Fibroblast of skin of right quadriceps (primary cell): ENCODE measurements at places on chromosomes 16 and 17.

GRCh38 chr17:28878158-28878910, 19.2 kb downstream of the FLOT2 start:
- no peak for DNase-seq

GRCh38 chr17:17628388-17629008, 37.0 kb upstream of the PEMT start:
- DNase-seq = no peak

GRCh38 chr17:61555127-61555566, 35.9 kb downstream of the NACA2 start:
- no peak for DNase-seq

- no peak for DNase-seq
Measured at GRCh38 chr16:67449336-67449735, 18.4 kb downstream of the HSD11B2 start.

GRCh38 chr16:77674888-77675287, 47.4 kb upstream of the NUDT7 start:
- peak; percentile 27 for DNase-seq

DNA sequence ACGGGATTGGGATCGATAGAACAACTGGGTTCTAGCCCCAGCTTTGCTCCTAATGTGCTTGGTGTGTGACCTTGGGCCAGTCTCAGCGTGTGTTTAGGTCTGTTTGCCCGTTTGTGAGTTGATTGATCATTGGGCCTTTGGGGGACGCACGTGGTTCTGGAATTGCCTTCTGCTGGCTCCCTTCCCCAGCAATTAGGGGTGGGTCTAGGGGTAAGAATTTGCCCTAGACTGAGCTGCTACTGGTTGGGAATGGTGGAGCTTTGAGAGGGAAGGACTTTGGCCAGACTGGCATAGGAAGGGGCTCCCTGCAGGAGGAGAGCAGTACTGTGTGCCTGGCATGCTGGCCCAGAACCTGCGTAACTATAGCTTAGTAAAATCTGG, 1.5 kb downstream of the SPNS2 start:
- DNase-seq = no peak

GRCh38 chr17:52410781-52411180, 252.3 kb upstream of the CA10 start:
- DNase-seq = no peak

- peak; percentile 45 for DNase-seq
Measured at GRCh38 chr17:44279666-44280391, 11.9 kb upstream of the SLC4A1 start.

- DNase-seq = no peak
Measured at GRCh38 chr17:5416901-5417300, 2.6 kb downstream of the NUP88 start.

- peak; percentile 18 for DNase-seq
Measured at GRCh38 chr17:19288453-19288852, 51.3 kb downstream of the EPN2 start.

- no peak for DNase-seq
Measured at GRCh38 chr17:18327093-18327492, 12.0 kb downstream of the SMCR8 start.

GRCh38 chr17:62671553-62671952, 44.1 kb downstream of the MRC2 start:
- no peak for DNase-seq

- peak; percentile 77 for DNase-seq
Measured at GRCh38 chr16:69073181-69073702, 32.2 kb upstream of the HAS3 start.

DNA sequence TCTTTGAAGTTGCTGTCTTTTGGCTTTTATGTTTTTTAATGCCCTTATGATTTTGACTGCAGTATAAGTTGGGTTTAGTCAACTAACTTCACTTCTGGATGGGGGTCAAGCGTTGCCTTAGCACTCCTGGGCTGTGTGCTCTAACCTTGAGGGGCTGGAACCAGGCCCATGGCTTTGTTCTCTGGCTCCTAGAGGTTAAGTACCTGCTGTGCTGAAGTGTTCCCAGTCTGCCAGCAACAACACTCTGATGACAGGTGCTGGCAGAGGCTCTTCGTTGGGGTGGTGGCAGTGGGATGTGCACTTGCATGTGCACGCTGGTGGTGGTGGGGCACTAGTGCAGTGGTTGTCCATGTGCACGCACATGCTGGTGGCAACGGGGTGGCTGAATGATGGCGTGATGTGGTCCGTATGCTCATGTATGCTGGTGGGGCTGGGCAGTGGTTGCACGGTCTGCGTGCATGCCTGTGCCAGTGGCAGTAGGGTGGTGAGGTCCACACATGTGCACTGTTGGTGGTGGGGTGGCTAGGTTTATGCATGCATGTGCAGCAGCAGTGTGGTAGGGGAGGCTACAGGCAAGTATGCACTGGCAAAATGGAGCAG, 447.8 kb upstream of the GOT2 start:
- DNase-seq = no peak

DNA sequence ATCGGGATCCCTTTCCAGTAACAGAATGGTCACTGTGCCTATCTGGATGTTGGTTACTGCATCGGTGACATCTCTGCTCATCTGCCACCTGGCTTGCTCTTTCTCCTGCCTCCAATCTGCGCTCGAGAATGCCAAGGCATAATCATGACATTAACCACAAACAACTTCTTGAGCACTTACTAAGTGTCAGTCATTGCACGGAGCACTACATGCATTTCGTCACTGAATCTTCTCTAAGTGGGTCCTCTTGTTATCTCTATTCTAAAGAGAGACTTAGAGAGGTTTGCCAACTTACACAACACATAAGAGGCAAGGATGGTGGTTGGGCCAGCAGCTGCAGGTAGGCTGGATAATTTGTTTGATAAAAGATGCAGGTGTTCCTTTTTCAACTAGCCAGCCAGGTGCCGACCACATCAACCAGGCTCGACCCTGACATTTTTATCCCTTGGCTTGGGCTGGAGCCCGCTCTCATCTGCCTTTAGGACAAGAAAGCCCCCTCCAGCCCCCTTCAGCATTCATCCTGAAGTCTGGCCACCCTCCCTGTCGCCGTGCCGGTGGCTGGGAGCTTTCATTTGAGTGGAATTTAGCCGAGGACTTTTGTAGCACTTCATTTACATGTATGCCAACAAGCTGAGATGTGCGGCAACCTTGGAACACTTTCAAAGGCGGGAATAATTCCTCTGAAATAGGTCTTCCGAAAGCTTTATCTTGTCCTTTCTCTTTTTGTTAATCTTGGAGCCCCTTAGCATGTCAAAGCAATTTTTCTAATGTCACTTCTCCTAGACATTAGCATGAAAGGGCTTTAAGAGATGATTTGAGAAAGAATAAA, 89.3 kb upstream of the NKD1 start:
- no peak for DNase-seq

- DNase-seq = peak; percentile 43
Measured at GRCh38 chr16:17331071-17331607, 139.6 kb downstream of the XYLT1 start.

GRCh38 chr16:19861811-19862327, 22.8 kb downstream of the GPRC5B start:
- DNase-seq = no peak

DNA sequence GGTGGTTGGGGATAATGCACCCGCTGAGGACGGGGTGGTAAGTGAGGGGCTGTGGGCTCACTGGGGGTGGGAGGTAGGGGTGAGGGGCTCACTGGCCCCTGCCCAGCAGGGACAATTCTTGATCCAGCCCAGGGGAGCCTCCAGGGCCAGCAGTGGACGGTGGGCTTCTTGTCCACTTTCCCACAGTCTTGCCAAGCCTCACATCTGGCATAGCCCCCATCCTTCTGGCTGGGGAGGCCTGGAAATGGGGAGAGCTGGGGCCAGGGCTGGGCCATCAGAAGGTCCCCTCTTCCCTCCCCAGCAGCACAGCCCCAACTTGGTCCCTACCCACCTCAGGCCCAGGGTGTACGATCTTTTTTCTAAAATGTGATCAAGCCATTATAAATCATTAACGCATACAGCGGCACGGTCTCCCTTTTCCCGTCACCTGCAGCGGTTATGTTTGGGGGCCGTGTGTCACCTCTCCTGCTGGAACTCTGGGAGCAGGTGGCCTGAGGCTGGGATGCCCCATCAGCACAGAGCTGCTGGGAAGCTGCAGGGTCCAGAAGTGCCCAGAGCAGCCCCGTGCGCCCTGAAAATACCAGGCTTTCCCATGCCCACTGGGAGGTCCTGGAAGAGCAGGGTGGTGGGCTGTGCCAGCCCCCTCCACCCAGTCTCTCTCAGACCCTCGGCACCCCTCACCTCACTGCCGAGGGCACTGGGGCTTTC, 7.2 kb upstream of the SETD6 start:
- DNase-seq = no peak

- DNase-seq = no peak
Measured at GRCh38 chr17:51913491-51914205, 244.9 kb downstream of the CA10 start.

GRCh38 chr16:3938843-3939624, 58.5 kb upstream of the CREBBP start:
- peak; percentile 93 for DNase-seq

DNA sequence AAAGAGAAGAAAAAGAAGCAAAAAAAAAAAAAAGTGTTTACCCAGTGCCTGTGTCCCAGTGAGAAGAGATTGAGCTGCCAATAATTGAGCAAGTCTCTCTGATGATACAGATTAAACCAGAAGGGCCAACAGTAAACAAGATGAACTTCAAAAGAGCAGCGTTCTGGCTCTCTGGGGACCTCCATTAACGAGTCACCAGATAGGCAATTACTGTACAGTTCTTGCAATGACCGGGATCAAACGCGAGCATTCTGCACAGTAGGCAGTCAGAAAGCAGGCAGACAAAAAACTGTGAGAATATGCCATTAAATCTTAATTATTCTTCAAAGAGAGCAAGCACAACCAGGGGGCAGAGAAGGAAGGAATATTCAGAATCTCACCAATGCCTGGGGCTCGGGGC, 626.1 kb downstream of the TMEM114 start:
- no peak for DNase-seq

GRCh38 chr16:88701581-88702370, 4.4 kb downstream of the RNF166 start:
- no peak for DNase-seq

DNA sequence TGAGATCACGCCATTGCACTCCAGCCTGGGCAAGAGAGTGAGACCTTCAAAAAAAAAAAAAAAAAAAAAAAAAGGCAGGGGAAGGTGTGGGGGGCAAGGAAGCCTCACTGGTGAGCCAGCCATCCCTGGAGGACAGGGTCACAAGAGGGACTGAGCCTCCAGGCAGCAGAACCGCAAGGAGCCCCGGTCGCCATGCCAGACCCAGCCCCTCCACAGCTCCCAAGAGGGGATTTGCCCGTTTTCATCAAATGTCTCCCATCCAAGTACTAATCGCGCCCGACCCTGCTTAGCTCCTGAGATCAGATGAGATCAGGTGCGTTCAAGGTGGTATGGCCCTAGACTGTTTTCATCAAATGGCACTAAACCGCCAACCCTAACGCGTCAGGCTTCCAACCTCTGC, 2.9 kb downstream of the SLC38A8 start:
- no peak for DNase-seq

GRCh38 chr17:57302690-57303465, 46.6 kb downstream of the MSI2 start:
- no peak for DNase-seq

DNA sequence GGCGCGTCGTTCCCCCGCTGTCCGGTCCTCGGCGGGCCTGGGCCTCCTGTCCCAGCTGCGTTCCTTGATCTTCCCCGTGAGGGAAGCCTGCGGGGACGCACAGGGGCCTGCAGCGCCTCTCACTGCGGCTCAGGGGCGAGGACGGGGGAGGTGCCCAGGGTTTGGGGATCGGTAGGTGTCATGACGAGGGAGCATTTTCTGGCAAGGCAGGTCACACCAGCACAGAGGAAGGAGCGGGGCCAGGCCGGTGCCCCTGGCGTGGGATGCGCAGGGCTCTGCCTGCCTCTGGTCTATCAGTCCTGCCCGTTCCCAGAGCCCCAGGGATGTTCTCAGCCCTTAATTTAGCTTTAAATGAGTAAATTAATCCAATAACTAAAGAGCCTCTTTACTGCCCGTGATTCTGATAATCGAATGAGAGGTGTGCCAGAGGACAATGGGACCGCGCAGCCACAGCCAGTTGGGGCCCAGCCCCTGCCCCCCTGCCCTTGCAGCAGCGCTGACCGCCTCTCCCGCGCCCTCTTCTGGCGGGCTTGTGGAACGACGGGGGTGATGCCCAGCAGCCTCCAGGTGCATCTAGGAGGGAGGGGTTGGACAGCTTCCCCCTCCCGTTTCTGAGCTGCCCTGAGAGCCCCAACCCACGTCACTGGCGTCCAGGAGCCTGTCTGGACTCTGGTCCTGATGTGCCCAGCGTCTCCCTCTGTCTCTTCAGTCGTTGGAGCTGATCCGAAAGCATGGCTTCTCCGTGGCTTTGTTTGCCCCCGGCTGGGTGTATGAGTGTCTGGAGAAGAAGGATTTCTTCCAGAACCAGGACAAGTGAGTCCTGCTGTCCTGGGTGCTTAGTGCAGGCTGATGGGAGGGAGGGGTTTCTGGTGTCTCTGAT, 7.9 kb downstream of the ENGASE start:
- DNase-seq = peak; percentile 11

- DNase-seq = no peak
Measured at GRCh38 chr16:30354423-30355143, 525 bp downstream of the CD2BP2 start.
